ENCODE measurements at places on chromosomes 1 and 21.

DNA sequence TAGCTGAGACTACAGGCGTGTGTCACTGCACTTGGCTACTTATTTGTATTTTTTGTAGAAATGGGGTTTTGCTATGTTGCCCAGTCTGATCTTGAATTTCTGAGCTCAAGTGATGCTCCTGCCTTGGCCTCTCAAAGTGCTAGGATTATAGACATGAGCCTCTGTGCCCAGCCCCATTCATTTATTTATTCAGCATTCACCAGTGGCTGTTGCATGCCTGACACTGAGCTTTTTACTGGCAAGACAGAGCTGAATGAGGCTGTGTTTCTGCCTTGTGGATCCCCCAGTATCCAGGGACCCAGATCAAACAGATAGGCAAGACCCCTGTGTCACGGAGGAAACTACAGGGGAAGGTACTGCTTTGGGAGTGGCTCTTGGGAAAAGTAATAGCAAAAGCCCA is 109.4 kb downstream of the DISC1 start:
- no peak for DNase-seq

GRCh38 chr1:118989006-118989815 is 1.1 kb upstream of the TBX15 start:
- no peak for DNase-seq

GRCh38 chr21:37281993-37282392 is 14.9 kb upstream of the VPS26C start:
- no peak for DNase-seq

DNA sequence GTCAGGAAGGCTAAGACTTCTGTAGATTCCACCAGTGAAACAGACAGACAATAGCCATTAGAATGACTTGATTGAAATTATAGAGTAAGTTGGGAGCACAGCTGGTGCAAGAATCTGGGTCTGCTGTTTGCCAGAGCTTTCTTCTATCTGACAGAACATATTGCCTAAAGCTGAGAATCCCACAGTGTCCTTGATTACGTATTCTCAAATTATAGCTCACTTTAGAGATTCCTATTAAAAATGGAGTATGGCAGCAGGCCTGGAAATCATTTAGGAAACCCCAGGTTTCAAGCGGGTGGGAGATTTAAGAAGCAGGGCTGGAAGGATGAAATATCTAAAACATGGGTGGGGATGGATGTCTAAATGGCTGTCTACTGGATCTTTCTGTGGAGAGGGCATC is 639.7 kb upstream of the CXADR start:
- DNase-seq, result no peak
